ENCODE measurements at places on chromosomes 6 and 20.

GRCh38 chr20:63635431-63636141 lies 8.7 kb upstream of the GMEB2 start:
- DNase-seq: no peak

GRCh38 chr6:141265756-141266623 lies 866.7 kb upstream of the GJE1 start:
- no peak for DNase-seq

GRCh38 chr6:89085409-89086205 lies 5.1 kb downstream of the PNRC1 start:
- no peak for DNase-seq

DNA sequence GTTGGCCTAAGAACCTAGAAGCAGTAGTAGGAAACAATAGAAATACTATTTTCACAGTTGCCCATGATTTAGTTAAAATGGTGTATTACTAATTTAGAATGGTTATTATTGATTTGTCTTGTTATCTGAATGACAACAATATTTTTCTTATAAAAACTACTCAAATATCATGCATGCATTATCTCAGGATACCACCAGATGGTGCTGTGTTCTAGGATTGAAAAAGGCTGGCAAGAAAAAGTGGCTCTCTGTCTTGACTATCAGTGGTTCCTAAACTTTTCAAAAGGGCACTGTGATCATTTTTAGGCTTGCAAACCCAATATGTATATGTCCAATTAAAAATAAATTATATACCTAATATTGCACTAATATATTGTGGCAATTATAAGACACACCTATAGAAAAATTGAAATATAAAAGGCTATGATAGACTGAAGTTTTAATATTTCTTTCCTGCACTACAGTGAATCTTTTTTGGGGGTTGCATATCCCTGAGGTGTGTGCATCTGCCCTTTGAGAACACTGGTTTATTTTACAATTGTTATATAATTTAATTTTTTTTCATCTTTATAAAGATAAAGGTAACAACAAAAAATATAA lies 131.7 kb upstream of the MLIP start:
- DNase-seq: peak; percentile 26

- DNase-seq: no peak
Measured at GRCh38 chr6:357261-357790, 34.2 kb upstream of the IRF4 start.

DNA sequence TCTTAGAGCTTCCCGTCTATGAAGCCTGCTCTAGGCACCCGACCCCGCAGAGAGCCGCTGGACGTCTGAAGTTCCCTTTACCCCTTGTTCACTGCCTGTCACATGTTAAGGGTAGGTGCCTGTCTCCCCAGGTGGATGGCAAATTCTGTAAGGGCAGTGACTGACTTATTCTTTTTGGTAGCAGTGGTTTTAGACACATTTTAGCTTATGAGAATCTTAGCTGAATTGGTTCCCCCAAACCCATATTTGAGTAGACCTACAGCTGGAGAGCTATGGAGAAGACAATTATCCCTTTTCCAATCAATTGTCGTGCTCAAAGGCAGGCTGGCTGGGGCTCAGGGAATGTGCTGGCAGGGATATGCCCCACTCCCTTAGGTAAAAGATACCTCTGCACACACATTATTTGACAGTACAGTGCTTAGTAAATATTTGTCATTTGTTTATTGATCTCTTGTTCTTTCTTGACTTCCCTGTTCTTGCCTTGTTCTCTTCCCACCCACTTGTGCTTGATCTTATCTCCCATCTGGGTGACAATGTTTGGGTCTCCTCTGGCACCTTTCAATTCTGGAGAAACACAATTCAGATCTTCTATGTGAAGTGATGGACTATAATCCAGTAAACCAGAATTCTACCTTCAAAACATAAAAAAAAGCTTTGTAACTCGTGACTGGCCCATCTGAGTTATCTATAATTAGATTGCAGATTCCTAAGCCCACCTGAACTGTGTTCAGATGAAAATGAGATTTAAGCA lies 114.3 kb upstream of the SLC2A12 start:
- DNase-seq: no peak

DNA sequence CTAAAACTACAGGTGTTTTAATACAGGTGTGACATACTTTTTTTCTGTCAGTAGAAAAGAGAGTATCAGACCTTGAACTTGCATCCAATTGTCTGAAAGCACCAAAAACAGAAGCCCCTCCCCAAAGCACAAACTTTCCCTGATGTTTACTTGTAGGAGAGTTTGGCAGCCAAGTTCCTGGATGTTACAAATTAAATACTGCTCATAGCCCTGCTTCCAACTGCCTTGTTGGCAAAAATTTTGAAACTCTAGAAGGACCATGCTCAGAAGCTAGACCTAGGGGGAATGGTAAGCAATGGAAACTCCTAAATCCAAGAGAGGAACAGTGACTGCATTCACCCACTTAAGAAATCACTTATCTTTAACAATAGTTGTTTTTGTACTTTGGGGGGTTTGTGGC lies 17.0 kb upstream of the ARG1 start:
- DNase-seq: no peak

GRCh38 chr6:38378801-38379200 lies 260.9 kb downstream of the BTBD9 start:
- DNase-seq: no peak

DNA sequence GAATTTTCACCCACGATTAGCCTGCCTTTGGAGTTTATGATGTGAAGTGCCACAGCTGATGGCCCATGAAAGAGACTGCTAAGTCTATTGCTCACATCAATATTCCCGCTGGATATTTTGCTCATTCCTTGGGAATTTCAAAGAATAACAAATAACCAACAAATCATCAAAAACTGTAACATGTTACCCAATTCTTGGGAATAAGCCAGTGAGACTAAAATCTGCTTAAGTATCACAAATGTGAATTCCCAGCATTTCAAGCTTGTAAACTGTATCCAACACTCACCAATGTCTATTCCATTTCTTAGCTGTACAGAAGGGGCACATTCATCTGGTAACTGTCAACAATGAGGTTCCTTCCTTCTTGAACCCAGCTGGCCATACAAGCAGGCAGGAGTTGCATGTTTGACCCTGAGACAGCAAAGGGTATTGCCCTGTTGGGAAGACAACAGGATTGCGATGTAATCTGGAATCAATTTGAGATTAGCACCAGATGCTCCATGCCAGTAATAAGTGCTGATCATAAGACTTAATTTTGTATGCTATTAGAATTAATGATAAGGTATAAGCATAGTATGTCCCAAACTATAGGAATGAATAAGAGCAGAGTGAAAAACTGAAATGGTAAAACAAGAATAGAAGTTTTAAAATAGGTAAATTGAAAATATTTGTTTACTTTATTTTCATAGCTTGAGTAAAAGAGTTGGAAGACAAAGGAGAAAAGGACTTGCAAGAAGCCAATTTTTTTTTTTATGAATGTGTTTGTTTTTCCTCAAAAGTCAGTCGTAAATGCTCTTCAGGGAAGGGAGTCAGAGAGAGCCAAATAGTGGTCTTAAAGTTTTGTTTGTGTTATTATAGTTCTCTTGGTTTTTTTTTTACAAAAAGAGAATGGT lies 58.8 kb downstream of the RSPO3 start:
- DNase-seq: no peak

GRCh38 chr20:19858466-19859371 lies 100.7 kb downstream of the RIN2 start:
- DNase-seq: no peak

- DNase-seq: peak; percentile 57
Measured at GRCh38 chr20:35523298-35523888, 6.1 kb downstream of the C20orf173 start.

- no peak for DNase-seq
Measured at GRCh38 chr20:25278636-25279361, 30.9 kb downstream of the PYGB start.

- DNase-seq: no peak
Measured at GRCh38 chr20:46721476-46721875, 12.0 kb downstream of the SLC2A10 start.

DNA sequence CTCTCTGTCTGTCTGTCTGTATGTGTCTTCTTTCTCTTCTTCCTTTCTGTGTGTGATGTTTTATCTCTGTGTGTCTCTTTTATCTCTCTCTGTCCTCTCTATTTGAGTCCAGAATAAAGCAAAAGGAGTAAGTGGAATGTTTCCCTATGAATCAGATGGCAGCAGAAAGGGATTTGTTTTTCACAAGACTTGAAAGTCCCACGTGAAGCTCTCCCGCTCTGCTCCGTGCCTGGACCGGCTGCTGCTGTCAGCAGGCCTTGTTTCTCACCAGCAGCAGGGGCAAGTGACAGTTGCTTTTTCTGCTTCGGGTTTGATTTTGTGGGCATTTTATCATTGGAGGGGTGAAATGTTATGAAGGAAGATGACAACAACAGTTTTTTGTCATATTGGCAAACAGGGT lies 212.7 kb downstream of the PACRG start:
- no peak for DNase-seq

DNA sequence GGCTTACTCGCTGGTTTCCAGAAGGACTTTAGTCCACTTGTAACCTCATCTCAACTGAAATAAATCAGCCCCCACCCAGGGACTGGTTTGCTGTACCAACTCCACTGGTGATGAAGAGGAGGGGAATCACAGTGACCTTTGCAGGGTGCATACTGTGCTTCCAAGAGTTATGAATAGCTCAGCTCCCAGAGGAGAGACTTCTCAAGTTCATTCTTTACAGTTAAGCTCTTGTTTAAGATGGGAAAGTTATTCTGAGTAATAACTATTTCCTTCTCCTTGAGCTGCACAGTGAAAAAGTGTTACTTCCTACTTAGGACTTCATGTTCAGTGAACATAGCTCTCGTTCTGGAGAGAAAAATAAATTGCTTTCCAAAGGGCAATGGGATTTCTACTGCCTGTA lies 166.5 kb upstream of the ECI2 start:
- no peak for DNase-seq

DNA sequence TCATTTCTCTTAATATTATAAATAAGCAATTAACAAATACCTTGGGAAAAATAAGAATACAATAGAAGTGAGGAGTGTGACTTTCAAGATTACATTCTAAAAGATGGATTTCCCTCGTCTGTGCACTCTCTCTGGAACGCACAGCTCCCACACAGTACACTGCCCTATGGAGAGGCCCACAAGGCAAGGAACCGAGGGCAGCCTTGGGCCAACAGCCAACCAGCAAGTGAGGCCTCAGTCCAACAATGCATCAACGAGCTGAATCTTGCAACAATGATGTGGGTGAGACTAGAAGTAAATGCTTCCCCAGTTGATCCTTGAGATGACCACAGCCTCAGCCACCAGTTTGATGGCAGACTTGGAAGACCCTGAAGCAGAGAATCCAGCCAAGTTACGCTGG lies 34.5 kb upstream of the AVP start:
- no peak for DNase-seq

GRCh38 chr6:157443066-157443800 lies 62.2 kb downstream of the ZDHHC14 start:
- no peak for DNase-seq

DNA sequence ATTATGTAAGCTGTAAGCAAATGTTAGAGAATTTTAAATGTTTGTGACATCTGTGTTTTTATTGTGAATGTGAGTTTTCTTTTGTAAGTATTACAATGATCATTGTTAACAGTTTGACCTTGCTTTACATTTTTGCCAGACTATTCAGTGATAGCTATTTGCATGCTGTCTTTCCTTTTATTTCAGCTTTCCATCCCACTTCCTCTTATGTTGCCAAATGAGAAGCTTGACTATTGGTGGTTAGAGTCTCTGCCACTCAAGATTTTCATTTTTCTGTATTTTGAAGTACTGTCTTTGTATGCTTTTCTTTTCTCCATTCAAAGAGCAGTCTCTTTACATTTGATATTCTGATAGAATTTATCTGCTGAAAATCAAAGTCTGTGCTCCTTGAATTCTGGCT lies 104.1 kb downstream of the PRIM2 start:
- no peak for DNase-seq

DNA sequence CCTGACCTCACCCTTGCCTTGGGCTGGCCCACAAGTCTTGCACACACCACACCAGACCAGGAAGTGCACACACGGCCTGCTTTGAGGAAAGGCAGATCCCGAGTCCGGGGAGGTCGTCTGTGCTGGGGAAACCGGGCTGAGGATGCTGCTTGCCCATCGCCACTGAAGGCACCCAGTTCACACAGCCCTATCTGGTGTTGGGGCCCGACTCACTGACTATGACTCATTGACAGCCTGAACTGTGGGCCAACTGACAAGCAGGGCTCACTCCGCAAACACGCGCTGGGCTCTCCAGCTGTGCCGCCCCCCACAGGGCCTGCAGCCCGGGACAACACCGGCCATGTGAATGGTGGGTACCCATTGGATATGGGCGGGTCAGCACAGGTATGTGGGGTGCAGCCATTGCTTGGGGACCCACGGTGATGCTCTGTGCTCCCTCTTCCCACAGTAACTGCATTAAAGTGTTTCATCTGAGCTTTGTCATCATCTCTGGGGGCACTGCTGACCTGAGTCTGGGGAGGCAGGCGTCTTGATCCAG lies 1.6 kb downstream of the SAMD10 start:
- DNase-seq: no peak

DNA sequence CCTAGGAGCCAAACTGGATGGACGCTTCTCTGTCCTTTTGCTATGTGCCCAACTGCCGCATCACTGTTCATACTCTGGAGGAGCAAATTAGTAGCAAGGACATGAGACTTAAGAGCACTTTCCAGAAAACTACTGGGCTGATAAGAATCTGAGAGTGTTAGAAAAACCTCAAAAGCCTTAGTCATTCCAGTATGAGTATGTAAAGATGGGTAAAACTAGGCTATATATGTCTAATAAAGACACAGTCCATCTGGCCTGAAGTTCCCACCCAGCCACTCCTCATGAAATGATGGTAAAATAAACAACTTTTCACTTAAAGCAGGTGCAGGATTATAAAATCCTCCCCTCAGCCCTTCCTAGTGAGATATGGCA lies 30.6 kb downstream of the SHLD1 start:
- DNase-seq: no peak

DNA sequence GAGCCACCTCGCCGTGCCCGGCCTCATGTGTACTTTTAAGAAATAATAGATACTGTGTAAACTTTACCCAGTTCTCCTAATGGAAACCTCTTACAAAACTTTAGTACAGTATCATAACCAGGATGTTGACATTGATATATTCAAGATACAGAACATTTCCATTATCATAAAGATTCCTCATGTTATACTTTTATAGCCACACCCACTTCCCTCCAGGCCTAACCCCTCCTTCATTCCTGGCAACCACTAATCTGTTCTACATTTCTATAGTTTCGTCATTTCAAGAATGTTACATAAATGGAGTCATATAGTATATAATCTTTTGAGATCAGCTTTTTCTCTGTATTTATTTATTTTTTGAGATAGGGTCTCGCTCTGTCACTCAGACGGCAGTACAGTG lies 52.6 kb upstream of the SALL4 start:
- no peak for DNase-seq

DNA sequence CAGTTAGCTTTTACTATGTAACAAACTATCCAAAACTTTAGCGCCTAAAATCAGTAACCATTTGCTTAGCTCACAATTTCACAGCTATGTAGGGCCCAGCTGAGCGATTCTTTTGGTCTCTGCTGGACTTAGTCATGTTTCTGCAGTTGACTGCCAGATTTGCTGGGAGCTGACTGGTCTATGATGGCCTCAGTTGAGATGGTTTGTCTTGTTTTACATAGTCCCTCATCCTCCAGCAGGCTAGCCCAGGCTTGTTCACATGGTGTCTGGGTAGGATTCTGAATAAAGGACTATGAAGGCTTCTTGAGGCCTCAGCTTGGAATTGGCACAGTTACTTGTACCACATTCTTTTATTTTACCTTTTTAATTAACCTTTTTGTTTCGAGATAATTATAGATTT lies 247.8 kb upstream of the CHD6 start:
- no peak for DNase-seq

Data from germinal center (tissue), 1 donor.